ENCODE measurements at places on chromosomes 7 and 10.

DNA sequence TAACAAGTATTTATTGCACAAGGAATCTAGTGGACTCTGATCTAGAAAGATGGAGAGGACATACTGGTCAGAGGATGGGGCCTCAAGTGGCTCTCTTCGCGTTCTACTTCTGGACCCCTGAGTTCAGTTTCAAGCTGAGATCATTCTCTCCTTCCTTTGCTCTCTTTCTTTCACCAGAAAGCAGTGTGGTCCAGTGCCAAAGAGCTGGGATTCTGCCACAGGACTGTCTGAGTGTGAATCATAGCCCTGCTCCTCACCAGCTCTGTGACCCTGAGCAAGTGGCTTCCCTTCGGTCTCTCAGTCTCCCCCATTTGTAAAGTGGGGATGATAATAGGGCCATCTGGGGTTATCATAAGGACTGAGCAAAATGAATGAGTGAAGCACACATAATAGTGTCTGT, 715.2 kb downstream of the SUGCT start:
- no peak for DNase-seq

GRCh38 chr10:67438605-67439304, 257.2 kb downstream of the CTNNA3 start:
- DNase-seq = no peak

DNA sequence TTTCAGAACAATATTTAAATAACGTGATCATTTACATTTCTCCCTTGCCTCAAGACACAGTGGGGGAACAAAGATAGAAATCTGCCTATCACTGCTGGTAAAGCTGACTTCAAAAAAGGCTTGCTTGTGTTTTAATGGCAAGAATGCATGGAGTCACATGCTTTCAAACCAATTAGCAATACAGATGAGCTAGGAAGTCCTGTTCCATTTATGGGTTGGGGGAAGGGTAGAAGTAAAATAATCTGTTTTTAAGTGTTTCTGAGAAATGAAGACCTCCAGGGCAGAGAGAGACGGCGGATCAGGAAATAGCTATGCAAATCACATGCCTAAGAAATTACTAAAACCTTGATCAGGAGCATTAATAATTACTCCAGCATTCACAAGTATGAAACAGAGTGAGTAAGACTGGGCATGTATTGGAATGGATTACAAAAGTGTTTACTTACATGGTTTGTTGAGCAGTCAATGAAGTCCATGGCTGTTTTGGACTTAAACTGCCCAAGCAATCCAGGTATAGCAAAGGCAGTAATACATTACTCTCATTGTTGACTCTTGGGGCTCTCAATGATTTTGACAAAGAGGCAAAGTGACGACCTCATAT, 142.0 kb downstream of the ARID5B start:
- no peak for DNase-seq

GRCh38 chr7:34211018-34211417, 305.7 kb downstream of the BMPER start:
- DNase-seq = no peak

GRCh38 chr10:92691591-92692079, 1.9 kb downstream of the HHEX start:
- DNase-seq = peak; percentile 19

DNA sequence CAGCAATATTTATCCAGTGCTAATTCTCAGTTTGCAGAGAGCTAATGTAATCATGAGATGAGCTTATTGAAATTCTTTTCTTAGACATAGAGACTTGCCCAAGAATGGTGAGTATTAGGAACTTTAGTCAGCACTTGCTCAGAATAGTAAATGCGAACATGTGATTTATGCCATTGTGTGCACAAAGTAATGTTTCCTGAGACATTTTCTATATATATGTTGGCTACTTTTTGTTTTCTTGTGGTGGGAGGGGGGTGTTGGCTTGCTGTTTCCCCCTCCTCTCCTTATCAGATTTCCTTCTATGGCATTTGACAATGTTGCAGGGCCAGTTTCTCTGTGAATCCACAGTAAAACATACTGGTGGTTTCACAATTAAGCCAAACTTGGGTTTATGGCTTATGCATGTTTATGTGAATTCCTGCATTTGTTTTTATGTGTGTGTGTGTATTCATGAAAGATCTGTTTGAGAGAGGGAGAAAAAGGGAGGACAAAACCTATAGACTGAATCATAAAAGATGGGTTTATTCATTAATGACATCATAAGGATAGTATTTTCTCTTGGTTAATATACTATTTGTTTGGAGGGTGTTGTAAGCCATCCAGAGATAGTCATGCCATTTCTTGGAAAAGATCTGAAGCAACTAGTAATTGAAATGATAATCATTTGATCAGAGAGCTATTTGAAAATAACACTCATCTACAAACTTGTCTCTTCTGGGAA, 36.3 kb downstream of the ARID5B start:
- no peak for DNase-seq

GRCh38 chr10:96532523-96532922, 18.8 kb upstream of the TLL2 start:
- no peak for DNase-seq

DNA sequence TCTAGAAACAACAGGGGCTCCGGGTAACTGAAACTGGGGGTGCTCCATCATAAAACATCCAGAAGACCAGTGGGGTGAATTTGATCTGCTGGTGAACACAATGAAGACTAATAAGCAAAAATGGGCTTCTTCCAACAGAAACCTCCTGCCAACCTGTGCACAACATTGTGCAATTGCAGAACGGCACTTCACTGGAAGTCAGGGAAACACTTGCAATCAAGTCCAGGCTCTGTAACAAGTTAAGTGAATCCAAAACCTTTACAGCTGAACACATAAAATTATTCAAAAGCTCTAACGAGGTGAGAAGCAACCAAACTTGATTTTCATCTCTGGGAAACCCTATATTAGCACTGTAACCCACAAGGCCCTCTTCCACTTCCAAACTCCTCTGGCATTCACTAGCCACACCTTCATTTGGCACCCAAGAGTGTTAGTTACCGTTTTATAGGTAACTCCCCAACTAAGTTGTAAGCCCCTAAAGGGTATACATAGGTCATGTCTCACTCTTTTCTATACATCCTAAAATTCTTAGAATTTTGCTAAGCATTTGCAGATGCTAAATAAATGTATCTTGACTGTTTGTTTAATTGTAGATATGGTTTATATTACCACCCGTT, 22.0 kb downstream of the IMMP2L start:
- DNase-seq = no peak

DNA sequence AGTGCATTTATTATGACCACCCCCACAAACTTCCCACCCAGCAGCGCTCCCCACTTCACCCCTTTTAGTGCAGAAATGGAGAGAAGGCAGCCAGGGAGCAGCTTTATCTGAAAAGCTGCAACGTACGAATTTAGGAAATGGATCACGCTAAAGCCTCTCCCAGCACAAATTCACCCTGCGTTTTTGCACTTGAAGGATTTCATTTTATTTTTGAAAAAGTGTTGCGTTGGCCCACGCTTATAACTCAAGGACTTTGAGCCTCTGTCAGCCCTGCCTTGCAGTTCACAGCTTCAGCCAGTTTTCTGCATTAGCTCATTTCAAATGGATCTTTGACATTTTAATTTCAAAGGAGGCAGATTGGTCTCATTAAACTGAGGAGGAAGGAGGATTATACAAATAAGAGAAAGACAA, 556.1 kb downstream of the KCNMA1 start:
- DNase-seq = no peak

GRCh38 chr10:48700071-48700470, 15.4 kb downstream of the WDFY4 start:
- no peak for DNase-seq

GRCh38 chr10:94617389-94617944, 66.1 kb upstream of the CYP2C18 start:
- no peak for DNase-seq

- DNase-seq = no peak
Measured at GRCh38 chr7:35787925-35788324, 12.9 kb upstream of the SEPTIN7 start.
